ENCODE measurements at places on chromosomes 3 and 15. TPM values are rescaled to one million over a fixed set of nuclear protein-coding genes. Genes with fewer than 3 reads are reported as not detected.

The HACL1 gene
- total RNA-seq, result 17.9 TPM

GRCh38 chr15:69225355-69226022 is 65.1 kb downstream of the GLCE start:
- DNase-seq, result peak; percentile 19

GRCh38 chr15:62474771-62475124 is 309.7 kb upstream of the C2CD4B start:
- DNase-seq, result no peak

The B3GNT5 gene
- 23.0 TPM for total RNA-seq

The FBLN2 gene
- 1.1 TPM for total RNA-seq

- no peak for DNase-seq
These were observed 5.7 kb downstream of the NUTM1 start for GRCh38 chr15:34348735-34349300.

The HRG gene
- total RNA-seq, result not detected

The EPHB3 gene
- total RNA-seq, result 0.92 TPM

GRCh38 chr3:145865399-145866018 is 295.5 kb downstream of the PLOD2 start:
- no peak for DNase-seq

GRCh38 chr3:49620728-49621127 is 53.4 kb upstream of the APEH start:
- DNase-seq, result no peak

- DNase-seq, result no peak
These were observed 3.0 kb downstream of the MEF2A start for GRCh38 chr15:99568625-99569352.

The ACTC1 gene
- total RNA-seq, result not detected

DNA sequence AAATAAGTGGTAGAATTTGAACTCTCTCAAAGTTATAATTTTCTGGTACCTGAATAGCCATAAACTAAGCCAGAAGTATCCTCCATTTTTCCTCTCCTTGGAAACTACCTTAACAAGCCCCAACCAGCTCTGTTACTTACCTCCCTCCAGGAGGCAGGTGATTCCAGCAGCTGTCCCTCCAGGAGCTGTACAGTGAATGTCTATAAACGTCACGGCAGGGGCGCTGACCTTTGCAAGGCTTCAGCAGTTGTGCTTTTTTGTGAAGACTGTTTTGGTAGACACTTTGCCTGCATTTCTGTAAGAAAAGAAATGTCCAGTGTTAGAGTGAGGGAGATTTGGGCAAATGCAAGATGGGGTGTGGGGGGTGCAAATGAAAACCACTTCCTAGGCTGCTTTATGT is 67.2 kb downstream of the LEO1 start:
- DNase-seq, result no peak

The PTX3 gene
- total RNA-seq, result 24.2 TPM

The TKT gene
- 403 TPM for total RNA-seq

- DNase-seq, result no peak
These were observed 502 bp upstream of the TIMP4 start for GRCh38 chr3:12159227-12159601.

- DNase-seq, result peak; percentile 90
These were observed 630.4 kb upstream of the TBL1XR1 start for GRCh38 chr3:177827511-177828207.

DNA sequence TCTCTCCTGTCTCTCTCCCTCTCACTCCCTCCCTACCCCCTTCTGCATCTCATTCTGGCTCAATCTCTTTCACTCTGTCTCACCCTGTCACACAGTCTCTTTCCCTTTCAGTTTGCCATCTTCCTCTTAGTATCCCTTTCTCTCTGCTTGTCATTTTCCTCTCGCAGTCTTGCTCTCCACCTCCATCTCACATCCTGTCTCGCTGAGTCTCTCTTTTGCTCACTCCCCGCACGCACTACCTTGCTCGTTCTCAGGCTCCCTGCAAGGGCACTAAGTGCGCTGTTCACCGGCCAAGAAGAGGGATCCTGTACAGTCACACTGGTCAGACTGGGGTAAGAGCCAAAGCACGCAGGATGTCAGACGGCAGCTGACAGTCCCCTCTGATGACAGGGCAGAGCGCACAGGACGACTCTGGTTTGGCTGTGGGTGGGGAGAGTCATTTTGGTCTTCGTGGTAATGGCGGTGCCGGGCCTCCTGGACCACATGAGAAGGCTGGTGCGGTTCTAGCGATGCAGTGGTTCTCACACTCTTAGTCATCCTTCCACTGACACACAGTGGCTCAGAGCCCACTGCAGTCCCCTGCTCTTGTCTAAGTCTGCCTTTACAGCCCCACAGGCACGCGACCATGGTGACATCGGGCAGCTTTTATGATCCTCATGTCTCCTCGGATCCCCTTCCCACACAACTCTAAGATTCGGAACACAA is 356.8 kb downstream of the FOXP1 start:
- DNase-seq, result no peak

DNA sequence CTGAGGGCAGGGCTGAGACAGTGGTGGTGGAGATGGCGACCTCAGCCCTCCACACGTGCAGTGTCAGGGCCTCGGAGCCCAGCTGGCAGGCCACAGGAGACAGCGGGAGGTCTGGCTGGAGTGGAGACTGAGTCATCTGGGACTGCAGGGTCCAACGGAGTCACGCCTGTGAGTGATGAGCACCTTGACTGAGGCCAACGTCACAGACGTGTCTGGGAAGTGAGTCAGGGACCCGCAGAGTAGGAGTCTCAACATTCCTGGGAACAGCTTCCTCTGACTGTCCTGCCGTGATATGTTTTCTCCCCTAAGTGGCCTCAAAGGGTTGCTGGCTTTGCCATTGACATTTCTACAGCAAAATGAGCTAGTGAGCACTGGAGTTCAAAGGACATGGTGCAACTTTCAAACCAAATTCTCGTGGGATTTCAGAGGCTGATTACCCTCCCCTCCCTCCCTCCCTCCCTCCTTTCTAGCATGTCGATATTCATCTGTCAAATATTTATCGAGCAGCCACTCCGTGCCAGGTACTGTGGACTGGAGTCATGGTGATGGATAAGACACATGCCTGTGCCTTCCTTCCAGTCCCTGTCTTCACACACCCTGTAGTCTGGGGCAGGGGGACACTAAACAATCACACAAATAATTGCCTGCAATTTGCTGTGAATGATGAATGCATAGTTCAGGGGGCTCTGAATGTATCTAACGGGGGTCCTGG is 53.3 kb upstream of the AMOTL2 start:
- DNase-seq, result peak; percentile 94

DNA sequence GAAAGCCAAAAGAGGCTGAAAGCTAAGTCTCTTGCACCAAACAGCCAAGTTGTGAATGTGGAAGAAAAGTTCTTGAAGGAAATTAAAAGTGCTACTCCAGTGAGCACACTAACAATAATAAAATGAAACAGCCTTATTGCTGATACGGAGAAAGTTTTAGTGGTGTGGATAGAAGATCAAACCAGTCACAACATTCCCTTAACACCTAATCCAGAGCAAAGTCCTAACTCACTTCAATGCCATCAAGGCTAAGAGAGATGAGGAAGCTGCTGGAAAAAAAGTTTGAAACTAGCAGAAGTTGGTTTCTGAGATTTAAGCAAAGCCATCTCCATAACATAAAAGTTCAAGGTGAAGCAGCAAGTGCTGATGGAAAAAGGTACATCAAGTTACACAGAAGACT is 288.8 kb upstream of the RARB start:
- DNase-seq, result no peak

Data from epithelial cell of proximal tubule (primary cell).